GOT3 (cell line): ENCODE measurements at places on chromosomes 6 and 20.

- DNase-seq, result no peak
Observed at GRCh38 chr6:125793863-125794262, 3.1 kb downstream of the NCOA7 start.

DNA sequence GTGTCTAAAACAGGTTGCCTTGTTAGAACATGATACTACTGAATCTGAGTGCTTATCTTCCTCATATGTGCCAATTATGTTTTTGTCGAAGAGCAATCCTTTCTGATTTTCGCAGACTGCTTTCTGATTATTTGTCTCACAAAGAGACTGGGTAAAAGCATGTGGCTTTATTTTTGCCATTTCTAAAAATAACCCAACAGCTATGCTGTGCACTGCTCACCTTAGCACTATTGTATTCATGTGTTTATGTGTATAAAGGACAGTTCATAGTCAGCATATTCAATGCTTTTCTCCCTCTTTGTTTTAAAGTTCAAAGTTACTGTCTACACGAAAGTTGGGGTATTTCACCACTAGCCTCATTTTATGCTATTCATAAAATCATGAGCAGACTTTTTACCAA is 127.0 kb downstream of the SGK1 start:
- no peak for DNase-seq

- DNase-seq, result no peak
Observed at GRCh38 chr6:130647246-130647645, 180.0 kb upstream of the SMLR1 start.

- no peak for DNase-seq
Observed at GRCh38 chr20:37797669-37798175, 103.9 kb downstream of the CTNNBL1 start.
